T-helper 22 cell (primary cell): ENCODE measurements at places on chromosomes 1 and 21.

GRCh38 chr1:24544239-24544638 is 11.6 kb upstream of the NCMAP start:
- no peak for DNase-seq

DNA sequence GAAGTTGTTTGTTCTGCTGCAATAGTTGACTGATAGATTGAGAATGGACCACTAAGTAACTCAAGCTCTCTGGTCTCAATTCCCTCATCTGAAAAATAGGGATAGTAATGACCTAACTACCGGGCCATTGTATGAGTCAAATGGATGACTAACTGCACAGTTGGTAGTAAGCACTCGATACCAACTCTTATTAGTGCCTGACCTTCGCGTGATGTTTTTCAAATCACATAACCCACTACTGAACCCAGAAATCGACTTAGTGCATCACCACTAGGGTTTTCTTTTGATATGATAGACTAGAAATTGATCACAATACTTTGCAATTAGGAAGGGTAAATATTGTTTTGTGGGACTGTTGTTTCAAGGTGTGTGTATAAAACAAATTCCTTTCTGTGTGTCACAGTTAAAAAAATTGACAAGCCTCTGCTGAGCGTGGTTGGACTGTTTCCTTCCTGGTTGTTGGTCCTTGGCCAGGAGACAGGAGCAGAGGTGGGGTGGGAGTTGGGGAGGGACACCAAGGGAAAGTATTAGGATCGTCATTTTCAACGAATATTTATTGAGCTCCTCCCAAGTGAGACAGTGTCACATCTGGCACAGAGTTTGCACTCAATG is 54.0 kb upstream of the LRP8 start:
- no peak for DNase-seq

- DNase-seq = no peak
Observed at GRCh38 chr1:110668549-110668948, 6.2 kb downstream of the KCNA3 start.

DNA sequence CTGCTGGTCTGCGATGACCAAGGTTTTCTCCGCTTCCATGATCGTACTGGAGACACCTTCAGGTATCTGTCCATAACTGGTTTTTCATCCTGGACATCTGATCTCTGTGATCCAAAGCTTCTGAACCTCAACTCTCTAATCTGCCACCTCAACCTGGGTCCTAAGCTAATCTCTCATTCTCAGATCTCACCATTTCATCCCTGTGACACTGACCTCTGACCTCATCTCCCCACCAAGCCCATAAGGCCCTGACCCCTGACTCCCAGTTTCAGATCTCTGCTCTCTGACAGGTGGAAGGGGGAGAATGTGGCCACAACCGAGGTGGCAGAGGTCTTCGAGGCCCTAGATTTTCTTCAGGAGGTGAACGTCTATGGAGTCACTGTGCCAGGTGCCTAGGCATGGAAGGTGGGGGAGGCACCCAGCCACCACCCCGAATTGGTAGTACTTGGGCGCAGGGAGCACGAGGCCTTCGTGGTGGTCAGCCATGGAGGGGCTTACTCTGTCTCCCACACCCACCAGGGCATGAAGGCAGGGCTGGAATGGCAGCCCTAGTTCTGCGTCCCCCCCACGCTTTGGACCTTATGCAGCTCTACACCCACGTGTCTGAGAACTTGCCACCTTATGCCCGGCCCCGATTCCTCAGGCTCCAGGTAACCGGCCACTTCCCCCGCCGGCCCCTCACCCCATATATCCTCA is 3.8 kb downstream of the SLC27A3 start:
- DNase-seq = no peak

GRCh38 chr1:200866521-200866920 is 6.3 kb upstream of the GPR25 start:
- no peak for DNase-seq

DNA sequence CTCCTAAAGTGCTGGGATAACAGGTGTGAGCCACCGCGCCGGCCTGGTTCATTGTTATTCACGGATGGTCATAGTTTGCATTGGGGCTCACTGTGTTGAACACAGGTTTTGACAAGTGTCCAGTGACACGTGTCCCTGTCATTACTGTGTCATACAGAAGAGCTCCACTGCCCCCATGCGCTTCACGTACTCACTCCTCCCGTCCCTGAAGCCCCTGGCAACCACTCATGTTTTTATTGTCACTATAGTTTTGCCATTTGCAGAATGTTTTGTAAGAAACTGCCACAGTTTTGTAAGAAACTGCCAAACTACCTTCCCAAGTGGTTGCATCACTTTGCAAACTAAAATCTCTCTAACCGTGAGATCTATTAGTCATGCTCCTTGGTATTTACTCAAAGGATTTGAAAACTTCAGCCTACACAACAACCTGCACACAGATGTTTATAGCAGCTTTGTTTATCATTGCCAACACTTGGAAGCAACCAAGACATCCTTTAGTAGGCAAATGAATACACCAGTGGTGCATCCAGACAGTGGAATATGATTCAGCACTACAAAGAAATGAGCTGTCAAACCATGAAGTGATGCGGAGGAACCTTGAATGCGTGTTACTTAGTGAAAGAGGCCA is 163.2 kb upstream of the COL6A1 start:
- DNase-seq = no peak

GRCh38 chr1:94863919-94864318 is 43.8 kb downstream of the SLC44A3 start:
- DNase-seq = no peak

GRCh38 chr1:234435620-234436019 is 43.4 kb downstream of the TARBP1 start:
- DNase-seq = no peak

DNA sequence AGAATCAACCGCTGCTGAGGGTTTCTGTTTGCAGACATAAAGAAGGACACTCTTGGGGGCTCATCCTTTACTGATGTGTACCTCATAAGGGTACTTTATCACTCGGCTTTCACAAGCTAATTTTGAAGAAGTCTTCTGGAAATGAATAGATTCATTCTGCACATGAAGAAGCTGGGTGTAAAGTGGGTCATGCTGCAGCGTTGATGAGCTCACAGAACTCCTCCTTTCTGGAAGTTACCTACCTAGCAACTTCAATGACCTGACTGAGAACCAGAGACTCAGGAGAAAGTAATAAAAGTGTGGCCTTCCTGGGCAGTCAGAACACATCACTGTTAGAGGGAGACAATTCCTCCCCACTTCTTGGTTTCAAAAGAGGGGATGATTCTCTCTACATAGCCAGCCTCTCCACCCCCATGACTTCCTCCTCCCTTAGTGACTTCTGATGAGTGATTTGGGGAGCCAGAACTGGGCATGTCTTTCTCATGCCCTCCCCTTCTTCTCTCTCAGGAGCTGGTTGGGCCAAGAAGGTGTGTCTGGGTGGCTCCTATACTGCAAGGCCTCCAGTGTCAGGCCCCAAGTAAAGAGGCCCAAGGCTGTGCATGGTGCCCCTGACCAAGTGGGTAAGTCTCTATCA is 27.0 kb downstream of the PCNX2 start:
- DNase-seq = no peak
